Endothelial cell of coronary artery (primary cell): ENCODE measurements at places on chromosomes 6 and 20. TPM values are rescaled to one million over a fixed set of nuclear protein-coding genes. Genes with fewer than 3 reads are reported as not detected.

WFDC12 gene
- not detected in 2 replicates for total RNA-seq

OR2H1 gene
- total RNA-seq: not detected in 2 replicates

BNIP5 gene
- total RNA-seq: not detected in 2 replicates

FOXQ1 gene
- total RNA-seq: not detected in 2 replicates

LY6G6C gene
- total RNA-seq: not detected in 2 replicates

JAG1 gene
- total RNA-seq: 140 and 171 TPM in 2 replicates

BTNL2 gene
- not detected in 2 replicates for total RNA-seq

GGTLC1 gene
- not detected in 2 replicates for total RNA-seq

STMN3 gene
- 2.7 and 3.4 TPM in 2 replicates for total RNA-seq

PSMB9 gene
- 8.6 and 32.4 TPM in 2 replicates for total RNA-seq

EYA2 gene
- total RNA-seq: not detected in 2 replicates

HS3ST5 gene
- total RNA-seq: not detected in 2 replicates

GJA10 gene
- not detected in 2 replicates for total RNA-seq

ARMC2 gene
- total RNA-seq: 0.90 and 2.1 TPM in 2 replicates

FAM184A gene
- 0.18 and 0.19 TPM in 2 replicates for total RNA-seq

HLA-DPB1 gene
- 6.3 and 9.2 TPM in 2 replicates for total RNA-seq

FAM209A gene
- total RNA-seq: not detected in 2 replicates

PRL gene
- total RNA-seq: not detected in 2 replicates

OR2B6 gene
- not detected in 2 replicates for total RNA-seq

FGD2 gene
- not detected in 2 replicates for total RNA-seq

IDH3B gene
- total RNA-seq: 108 and 134 TPM in 2 replicates

LAMA4 gene
- total RNA-seq: 491 and 644 TPM in 2 replicates

MLN gene
- not detected in 2 replicates for total RNA-seq

COL19A1 gene
- not detected in 2 replicates for total RNA-seq

MUC21 gene
- total RNA-seq: not detected in 2 replicates

ADAM33 gene
- total RNA-seq: 0.09 TPM in 1 of 2 replicates, not detected in the other

OR2H2 gene
- total RNA-seq: not detected in 2 replicates

SLC17A4 gene
- not detected in 2 replicates for total RNA-seq

DYNLT2 gene
- total RNA-seq: 0.63 and 1.0 TPM in 2 replicates

OOEP gene
- total RNA-seq: not detected in 2 replicates
